ENCODE measurements at places on chromosomes 12 and 14. TPM values are rescaled to one million over a fixed set of nuclear protein-coding genes. Genes with fewer than 3 reads are reported as not detected.
A peak's percentile ranks its signal among the peaks of the same experiment; 100 is the strongest.

GRCh38 chr12:79514730-79515529 lies 175.8 kb downstream of the PAWR start:
- DNase-seq = peak; percentile 34
- peak overlapping the region; percentile 87 for H3K27ac ChIP-seq
- H3K4me3 ChIP-seq = no peak overlapping the region
- no peaks in the 10 kb centered on the region for H3K27me3 ChIP-seq
- peaks cover 18% of the 10 kb centered on the region for H3K4me1 ChIP-seq

DNA sequence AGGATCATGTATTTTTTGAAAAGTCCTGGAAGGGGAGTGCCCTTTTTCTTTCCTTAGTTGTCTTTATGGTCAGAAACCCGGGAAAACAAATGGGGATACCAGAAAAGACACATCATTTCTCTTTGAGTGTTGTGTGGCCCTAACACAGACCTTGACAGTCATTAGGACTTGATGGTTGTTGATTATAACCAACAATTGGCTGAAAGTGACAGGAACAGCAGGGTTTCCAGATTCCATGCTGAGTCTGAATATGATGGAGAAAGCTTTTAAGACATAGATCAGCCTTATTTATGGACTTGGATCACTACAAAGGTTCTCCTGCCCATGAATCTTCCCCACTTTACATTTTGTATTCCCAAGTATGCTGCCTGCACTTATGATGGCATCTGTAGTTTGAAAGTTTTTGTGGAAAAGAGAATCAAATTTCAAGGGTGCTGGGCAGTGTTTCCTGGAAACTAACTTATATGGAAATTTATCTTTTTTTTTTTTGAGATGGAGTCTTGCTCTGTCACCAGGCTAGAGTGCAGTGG lies 30.4 kb downstream of the POLR3B start:
- H3K27me3 ChIP-seq = no peaks in the 10 kb centered on the region
- H3K27ac ChIP-seq = no peak overlapping the region
- H3K36me3 ChIP-seq = peaks cover 9% of the 10 kb centered on the region
- no peak overlapping the region for H3K4me3 ChIP-seq
- DNase-seq = no peak

The ABCD2 gene
- not detected for total RNA-seq

The NOP9 gene
- total RNA-seq = 27.6 TPM

All from HFFc6 (cell line).